ENCODE measurements at places on chromosomes 3 and 15.

DNA sequence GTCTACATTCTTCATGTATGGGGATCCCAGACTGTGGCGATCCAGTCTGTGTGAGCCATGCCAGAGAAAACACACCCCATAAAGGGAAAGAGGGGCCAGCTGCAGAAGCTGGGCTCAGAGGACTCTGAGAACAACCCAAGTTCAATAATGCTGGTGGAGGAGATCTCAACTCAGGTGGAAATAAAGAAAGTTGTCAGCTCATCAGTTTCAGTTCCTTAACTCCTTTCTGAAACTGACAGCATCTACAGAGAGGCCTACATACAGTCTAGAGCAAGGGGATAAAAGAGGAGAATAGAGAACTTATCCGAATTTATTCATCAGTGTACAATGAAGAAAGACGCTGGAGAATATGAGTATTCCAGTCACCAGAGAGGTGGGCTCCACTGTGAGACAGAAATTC is 77.0 kb downstream of the NTRK3 start:
- no peak for DNase-seq

DNA sequence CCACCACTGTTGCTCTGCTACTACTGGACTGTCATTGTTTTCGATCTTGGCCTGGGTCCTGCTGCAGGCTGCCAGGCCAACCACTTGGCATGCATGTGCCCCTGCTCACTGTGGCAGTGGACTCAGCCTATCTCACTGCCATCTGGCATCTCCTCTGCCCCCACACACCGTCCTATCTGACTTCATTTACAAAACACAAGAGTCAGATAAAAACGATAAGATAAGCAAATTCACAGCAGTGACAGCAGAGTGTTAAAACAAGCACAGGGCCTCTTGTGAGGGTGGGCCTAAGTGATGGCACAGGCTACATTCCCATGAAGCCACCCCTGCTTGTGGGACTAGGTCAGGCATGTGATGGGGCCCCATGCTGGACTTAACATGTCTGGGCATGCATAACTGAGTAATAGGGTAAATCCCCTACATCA is 68.1 kb downstream of the CRYGS start:
- no peak for DNase-seq

DNA sequence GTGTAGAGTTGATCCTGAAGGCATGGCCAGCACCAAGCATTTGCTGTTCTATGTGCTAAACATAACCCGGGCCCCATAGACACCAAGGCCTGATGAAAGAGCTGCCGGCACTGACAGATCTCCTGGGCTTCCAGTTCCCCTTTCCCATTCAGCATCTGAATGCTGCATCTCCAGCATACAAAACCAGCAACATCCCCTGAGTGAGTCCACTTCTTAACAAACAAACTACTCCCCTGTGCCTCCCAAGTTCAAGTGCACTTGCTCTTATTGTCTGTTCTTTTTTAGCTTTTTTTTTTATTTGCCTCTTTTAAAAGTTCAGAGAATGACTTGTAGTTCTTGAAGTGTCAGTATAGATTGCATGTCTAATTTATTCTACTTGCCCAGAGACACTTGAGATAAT is 156.0 kb downstream of the EDEM1 start:
- no peak for DNase-seq

DNA sequence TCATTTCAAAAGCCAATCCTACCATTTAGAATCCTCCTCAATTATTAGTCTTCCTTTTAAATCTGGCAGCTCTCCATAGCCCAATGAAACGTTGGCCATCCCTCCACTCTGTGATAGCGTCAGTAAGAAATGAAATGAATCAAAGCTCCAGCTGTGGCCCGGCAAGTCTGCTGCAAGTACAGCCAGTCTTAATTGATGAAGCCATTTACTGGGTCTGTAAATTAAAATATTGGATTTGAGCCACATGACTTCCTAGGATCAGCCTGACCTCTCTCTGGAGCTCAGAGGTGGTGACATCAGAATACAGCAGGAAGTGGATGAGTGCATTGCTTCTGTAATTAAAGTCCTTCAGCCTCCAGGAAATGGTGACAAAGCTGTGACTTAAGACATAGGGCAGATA is 347.0 kb upstream of the LMCD1 start:
- DNase-seq = no peak

- no peak for DNase-seq
Observed at GRCh38 chr3:66466606-66467270, 34.1 kb downstream of the LRIG1 start.

DNA sequence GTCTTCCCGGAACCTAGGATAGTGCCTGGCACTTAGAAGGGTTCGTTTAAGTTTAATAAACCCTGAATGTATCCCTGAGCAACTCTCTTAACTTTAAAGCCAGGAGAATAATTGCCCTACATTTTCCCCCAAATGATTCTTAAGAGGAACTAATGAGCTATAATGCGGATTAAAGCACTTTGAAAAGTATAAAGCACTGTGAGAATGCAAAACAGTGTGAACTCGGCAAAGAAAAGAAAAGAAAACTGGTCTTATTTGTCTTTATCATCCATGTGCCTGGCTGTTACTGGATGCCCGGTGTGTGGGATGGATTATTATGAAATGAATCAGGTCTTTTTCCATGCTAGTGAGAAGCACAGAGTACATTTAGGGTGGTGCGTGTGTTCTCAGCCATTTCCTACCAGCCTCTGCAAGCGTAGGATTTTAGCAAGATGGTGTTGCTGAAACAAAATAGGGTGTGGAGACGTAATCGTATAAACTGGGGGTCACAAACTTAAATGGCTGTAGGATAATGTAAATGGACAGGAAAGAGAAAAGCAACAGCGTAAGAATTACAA is 983 bp downstream of the KBTBD12 start:
- no peak for DNase-seq

GRCh38 chr3:66259566-66260255 is 38.9 kb downstream of the SLC25A26 start:
- no peak for DNase-seq

DNA sequence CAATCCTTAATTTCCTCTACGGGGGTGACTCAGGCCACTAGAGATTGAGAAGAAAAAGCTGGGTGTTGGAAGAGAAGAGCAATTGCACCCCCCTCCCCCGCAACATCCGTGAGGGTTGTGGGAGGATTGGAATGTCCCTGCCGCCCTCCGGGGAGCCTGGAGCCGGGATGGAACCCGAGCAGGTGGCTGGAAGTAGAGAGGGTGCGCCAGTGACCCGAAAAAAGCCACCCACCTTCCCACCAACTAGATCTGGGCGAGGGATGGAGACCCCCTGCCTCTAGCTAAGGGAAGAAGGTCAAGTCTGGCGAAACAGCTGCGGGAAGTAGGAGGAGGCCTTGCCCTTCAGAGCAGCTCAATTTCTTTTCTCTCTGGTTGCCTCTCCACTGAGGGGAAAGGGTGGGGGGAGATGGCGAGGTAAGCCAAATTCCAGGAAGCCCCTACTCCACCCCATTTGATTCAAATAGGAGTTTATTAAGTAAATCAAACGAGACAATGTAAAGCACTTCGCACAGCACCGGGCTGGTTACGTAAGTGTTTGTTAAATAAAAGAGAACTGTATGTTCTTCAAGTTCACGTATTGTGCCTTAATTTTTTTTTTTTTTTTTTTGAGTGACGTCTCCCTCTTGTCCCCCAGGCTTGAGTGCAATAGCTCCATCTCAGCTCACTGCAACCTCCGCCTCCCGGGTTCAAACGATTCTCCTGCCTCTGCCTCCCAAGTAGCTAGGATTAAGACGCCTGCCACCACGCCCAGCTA is 1.1 kb upstream of the WWTR1 start:
- DNase-seq = no peak

DNA sequence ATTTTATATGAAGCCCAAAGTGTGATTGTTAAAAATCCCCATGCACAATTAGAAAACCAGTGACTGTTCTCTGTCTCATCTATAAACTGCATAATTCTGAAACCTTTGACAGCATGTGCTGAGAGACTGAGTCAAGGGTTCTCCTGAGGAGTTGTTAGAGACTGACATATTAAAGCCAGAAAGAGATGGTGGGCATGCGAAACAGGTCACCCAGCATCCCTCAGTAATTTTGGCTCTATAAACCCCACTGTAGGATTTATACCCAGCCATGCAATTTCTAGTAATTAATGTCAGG is 3.6 kb downstream of the VGLL3 start:
- no peak for DNase-seq

GRCh38 chr3:127074900-127075360 is 92.0 kb downstream of the PLXNA1 start:
- no peak for DNase-seq

GRCh38 chr3:117191245-117191644 is 481.7 kb downstream of the TUSC7 start:
- no peak for DNase-seq

DNA sequence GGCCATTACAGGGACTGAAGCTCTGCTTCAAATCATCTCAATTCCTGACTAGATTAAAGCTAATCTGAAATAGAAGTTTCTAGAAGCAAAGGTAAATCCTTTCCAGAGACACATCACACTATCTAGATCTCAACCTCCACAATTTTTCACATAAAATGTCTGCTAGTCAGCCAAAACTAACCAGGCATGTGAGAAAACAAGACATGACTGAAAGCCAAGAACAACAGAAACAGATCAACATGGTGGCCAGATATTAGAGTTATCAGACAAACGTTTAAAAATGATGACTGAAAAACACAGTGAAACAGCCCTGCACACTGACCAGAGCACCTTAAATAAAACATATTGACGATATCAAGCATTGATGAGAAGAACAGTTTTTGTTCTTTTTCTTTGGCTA is 59.1 kb downstream of the SUMF1 start:
- DNase-seq = no peak

DNA sequence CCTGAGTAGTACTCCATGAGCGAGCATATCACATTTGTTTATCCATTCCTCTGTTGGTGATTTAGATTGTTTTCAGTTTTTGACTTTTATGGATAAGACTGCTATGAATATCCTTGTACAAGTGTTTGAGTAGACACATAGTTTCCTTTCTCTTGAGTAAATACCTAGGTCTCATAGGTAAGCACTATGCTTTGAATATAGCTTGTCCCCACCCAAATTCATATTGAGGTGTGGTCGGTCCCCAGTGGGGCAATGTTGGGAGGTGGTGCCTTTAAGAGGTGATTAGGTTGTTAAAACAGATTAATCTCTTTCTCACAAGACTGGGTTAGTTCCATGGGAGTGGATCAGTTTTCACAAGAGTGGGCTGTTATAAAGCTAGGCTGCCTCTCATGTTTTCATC is 42.8 kb downstream of the CDCP1 start:
- DNase-seq = no peak

DNA sequence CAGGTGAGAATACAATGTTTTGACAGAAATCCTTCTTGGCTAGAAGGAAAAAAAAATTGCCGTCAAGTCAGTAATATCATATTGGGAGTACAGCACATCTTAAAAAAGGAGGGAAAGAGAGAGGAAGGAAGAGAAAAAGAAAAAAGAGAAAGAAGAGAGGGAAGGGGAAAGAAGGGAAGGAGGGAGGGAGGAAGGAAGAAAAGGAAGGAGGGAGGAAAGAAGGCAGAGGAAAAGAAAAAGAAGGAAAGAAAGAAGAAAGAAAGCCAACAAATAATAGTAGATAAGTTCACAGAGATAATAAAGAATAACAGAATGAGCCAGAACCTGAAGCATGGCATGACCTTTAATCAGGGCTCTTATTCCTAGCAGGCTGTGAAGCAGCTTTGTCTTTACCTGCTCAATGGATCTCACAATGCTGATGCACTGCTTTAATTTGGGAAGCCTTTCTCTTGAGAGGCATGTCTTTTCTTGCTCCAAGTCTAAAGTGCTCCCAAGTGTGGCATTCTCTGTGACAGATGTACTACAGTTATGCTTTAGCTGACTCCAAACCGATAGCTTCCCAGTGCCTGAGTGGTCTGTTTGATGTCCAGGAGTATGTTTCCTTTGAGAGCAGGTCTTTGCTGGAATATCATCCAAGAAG is 114.9 kb downstream of the IQCH start:
- no peak for DNase-seq

- no peak for DNase-seq
Observed at GRCh38 chr3:16456784-16457415, 56.6 kb downstream of the RFTN1 start.

DNA sequence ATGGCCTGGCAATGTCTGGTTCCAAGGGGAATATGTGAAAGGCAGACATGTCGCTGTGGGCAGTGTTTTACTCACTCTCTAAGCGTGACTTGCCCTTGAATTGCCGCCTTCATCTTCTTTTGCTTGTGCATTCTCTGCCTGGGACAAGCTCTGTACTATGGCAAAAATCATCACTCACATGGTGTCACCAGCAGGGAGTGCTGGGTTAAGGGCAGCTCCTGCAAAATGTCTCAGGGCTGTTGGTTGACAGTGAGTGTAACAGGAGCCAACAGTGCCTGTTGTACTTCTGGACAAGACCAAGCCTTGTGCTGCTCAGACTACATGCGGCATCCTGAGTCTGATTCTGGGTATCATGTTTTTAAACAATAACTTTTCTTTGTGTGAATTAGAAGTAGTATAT is 45.3 kb upstream of the KY start:
- DNase-seq = no peak

- no peak for DNase-seq
Observed at GRCh38 chr15:90957031-90957790, 2.5 kb downstream of the RCCD1 start.

DNA sequence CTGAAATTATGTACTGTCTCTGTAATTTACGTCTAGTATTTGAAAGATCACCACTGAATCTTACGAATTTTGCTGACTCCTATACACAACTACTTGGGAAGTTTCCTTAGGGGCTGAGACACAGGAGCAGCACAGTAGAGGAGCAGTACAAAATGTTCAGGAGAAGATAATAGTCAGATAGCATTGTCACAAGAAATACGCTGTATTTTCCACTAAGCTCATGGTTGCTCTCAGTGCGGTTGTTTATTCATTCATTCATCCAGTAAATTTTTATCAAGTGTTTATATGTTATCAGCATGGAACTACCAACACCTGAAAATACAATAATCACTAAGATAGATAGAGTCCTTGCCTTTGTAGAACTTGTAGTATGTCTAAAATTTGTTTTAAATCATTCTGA is 34.5 kb downstream of the ALCAM start:
- no peak for DNase-seq

DNA sequence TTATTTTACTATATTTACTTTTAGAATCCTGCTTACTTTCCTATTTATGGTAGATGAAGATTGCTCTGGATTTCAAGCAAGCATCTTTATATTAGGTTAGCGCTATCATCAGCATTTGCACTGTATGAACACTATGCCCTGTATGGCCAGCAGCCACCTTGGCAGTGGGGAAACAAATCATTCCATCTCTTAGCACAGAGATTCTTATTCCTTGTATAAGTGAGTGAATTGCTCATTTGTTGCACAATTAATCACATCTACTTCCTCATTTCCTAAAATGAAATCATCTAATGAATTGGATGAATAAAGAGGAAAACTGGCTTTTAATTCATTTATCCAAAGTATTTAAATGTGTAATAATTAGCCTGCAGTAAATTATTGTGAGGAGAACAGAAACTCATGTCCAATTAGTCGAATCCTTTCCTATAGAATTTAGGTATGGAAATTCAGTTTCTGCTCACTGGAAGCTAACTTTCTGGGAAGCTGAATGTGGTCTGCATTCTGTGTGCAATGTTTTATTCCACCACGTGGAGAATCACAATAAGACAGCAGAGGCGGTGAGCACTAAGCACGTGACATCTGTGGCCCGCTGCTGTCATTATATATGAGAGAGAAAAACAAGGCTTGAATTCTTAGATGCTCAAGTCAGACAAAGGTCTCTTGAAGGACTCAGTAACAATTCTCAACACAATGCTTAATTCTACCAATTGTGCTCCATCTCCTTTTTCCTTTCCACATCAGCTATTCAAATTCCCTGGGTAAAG is 93.4 kb downstream of the PEX5L start:
- DNase-seq = no peak
